Sciatic nerve (tissue), 2 donors: ENCODE measurements at places on chromosomes 1 and 21. TPM values are rescaled to one million over a fixed set of nuclear protein-coding genes. Genes with fewer than 3 reads are reported as not detected.

DNA sequence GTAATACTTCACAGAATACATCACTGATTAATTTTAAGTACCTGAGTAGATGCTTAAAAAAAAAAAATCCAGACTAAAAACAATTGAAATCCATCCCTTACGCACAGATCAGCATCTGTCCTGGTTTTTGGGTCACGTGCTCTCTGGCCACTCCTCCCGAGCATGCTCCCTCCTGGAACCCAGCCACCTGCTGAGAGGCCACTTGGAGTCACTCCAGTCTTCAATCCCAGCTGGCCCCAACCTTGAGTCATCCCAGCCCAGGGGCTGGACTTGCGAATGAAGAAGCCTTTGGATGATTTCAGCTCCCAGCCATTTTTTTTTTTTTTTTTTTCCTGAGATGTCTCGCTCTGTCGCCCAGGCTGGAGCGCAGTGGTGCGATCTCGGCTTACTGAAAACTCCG lies 8.9 kb downstream of the MAP1LC3C start:
- DNase-seq = peak; percentile 83

GRCh38 chr1:8764293-8764937 lies 53.0 kb downstream of the RERE start:
- no peak for DNase-seq

DNA sequence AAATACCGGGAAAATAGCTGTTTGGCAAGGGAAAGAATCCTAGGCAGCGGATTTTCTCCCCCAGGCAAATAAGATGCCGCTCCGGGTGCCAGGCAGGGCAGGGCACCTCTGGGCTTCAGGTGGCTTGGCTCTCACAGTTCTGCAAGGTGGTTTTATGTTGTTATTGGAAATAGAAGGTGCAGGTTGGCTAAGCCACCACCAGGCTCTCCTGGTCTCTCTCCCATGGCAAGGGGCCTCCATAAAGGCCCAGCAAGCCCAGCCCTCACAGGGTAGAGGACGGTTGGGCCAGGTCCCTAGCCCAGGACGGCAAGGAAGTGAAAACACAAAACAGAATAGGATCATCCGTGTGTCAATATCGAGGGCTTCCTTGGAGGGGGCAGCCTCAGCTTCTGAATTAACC lies 37.6 kb upstream of the GPR153 start:
- no peak for DNase-seq

GRCh38 chr1:192949783-192950182 lies 109.4 kb downstream of the UCHL5 start:
- DNase-seq = no peak

GRCh38 chr1:161218301-161219077 lies 3.4 kb downstream of the FCER1G start:
- no peak for DNase-seq

GRCh38 chr1:158931055-158931737 lies at the start of gene PYHIN1:
Gene PYHIN1, plus strand, starts transcription at chr1:158931552. Its CDS starts 5,359 bp downstream, at chr1:158936911.
- no peak for DNase-seq

Gene TEX50
- not detected for total RNA-seq

Gene LHX8
- not detected for total RNA-seq

Gene ADGRB2
- total RNA-seq = 5.2 TPM

Gene FAM151A
- not detected for total RNA-seq
